ENCODE measurements at places on chromosomes 2 and 18.

DNA sequence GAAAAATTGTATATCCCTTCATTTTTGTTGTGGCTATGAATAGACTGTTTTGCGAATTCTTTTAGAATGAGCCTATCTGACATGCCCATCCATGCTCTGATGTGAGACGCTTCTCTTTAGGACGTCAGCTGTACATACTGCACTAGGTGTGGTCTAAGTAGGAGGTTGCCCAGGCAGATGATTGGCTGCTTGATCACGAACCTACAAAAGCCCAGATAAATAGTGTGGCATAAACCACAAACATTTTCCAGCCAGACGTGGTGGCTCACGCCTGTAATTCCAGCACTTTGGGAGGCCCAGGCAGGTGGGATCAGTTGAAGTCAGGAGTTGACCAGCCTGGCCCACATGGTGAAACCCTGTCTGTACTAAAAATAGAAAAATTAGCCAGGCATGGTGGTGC, 251.8 kb downstream of the AGAP1 start:
- DNase-seq = no peak

DNA sequence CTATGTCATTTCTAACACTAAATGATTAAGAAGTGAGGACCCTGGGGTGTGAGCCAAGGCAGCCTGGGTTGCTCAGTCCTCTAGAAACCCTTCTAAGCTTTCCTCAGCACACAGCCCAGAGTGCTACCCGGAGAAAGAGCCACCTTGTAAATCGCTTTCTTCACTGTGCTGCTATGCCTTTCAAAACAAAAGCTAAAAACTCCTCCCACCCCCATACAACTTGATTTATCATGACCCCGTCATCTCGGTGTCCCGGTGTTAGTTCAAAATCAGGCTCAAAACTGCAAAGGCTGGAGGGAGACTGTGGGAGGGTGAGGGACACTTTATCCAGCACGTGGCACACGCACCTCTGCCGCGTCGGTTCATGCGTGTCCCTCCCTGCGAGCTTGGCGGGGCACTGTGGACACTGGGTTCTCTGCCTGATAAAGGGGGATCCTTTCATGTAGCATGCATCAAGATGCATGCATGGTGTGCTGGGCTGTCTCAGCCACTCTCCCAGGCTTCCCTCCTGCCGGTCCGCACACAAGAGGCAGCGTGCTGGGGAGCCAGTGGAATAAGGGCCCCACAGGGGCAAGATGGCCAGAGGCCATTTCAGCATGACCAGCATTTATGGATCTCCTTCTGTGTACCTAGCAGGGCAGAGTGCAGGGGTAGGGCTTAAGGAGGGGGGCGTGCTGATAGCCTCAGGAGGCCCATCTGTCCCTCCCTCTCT, 170.4 kb downstream of the SMAD7 start:
- DNase-seq = no peak

DNA sequence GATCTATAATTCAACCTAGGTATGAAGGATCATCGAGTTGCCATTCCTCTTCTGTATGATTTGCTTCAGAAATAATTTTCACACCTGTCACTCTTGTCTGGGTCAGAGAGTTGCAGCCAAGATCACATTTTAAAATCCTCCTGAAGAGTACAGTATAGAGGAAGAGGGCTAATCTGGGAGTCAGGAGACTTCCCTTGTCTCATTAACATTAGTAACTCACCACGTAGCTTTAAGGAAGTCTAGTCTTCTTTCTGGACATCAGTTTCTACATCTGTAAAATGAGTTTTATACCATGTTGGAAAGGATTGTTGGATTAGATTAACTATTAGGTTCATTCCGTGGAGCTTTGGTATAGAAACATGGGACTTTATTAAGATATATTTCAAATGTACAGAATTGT, 109.4 kb downstream of the TDRD15 start:
- DNase-seq = no peak

DNA sequence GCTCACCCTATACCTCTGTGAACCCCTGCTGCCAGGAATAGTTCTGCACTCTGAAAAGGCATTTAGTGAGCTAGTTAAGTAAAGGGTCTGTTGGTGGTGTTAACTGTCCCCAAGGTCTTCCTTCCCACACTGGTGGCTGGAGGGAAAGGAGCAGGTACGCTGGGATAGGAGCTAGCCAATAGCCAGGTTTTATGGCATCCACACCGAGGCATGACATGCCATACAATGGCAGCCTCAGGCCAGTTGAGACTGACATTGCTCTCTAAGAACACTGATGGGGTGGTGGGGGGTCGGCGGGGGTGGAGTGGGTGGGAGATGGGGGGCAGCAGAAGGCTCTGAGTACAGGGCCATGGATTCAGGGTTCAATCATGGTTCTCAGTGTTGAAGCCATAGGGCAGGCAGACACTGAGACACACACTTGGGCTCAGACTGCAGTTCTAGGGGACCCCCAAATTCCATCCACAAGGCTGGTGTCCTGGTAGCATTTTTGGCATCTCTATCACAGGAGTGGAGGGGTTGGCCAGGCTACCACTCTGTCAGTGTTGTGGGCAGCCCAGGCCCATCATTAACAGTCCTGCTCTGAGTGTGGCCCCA, 136.0 kb downstream of the CTIF start:
- no peak for DNase-seq
